ENCODE measurements at places on chromosomes 2 and 18. TPM values are rescaled to one million over a fixed set of nuclear protein-coding genes. Genes with fewer than 3 reads are reported as not detected.

Gene MYO3B
- 0.05 TPM for total RNA-seq

Gene ALLC
- not detected for total RNA-seq

Gene PPP1R1C
- total RNA-seq = not detected

Gene TLX2
- total RNA-seq = 0.44 TPM

Gene HTR2B
- total RNA-seq = not detected

Gene ADD2
- 14.2 TPM for total RNA-seq

- no peaks in the 10 kb centered on the region for H3K4me1 ChIP-seq
- peaks cover 15% of the 10 kb centered on the region for H3K27me3 ChIP-seq
- H3K36me3 ChIP-seq = no peaks in the 10 kb centered on the region
- H3K27ac ChIP-seq = no peak overlapping the region
- H3K4me3 ChIP-seq = no peak overlapping the region
Observed at GRCh38 chr2:109538546-109538945, 75.2 kb downstream of the SEPTIN10 start.

- no peak for DNase-seq
- no peak overlapping the region for H3K27ac ChIP-seq
- no peaks in the 10 kb centered on the region for H3K27me3 ChIP-seq
- H3K4me1 ChIP-seq = no peaks in the 10 kb centered on the region
- no peak overlapping the region for H3K4me3 ChIP-seq
Observed at GRCh38 chr18:42839408-42839807, 276.1 kb downstream of the RIT2 start.

DNA sequence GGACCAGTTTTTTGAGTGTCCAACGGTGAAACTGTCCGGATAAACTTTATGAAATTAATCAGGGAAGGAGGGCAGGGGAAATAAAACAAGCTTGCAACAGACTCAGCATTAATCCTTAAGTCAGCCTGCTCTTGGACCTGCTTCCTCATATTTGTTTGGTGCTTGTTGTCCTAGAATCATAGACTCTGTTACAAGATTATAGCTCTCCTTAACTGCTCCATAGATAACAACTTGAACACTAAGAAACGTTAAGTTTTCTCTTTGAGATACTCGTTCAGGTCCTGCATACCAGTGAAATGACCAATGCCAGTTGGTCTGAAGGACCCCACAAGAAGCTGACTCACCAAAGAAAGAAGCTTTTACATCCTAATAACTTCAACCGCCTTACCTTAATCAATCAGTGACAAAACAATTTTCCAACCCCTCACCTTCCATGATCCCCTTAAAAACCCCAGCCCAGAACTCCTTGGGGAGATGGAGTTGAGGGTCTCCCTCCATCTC lies 493.2 kb downstream of the PID1 start:
- H3K4me1 ChIP-seq = no peaks in the 10 kb centered on the region
- H3K27ac ChIP-seq = no peak overlapping the region
- H3K27me3 ChIP-seq = no peaks in the 10 kb centered on the region
- no peaks in the 10 kb centered on the region for H3K36me3 ChIP-seq

DNA sequence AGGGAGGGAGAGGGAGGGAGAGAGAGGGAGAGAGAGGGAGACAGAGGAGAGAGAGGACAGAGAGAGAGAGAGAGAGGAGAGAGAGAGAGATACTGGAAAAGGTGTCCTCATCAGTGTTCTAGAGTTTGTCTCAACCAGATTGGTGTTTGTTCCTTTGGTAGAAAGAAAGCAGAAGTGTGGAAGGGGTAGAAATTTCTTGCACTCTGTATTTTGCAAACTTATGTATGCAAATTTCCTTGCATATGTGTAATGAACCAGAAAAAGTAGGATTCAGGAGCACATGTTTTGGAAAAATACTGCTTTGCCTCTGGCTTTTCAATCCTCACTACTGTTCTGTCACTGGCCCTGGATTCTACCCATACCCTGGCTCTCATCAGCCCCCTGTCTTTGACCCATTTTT lies 1.1 kb upstream of the SP140 start:
- peaks cover 79% of the 10 kb centered on the region for H3K4me1 ChIP-seq
- peak overlapping the region; percentile 80 for H3K4me3 ChIP-seq
- DNase-seq = no peak
- peak overlapping the region; percentile 90 for H3K27ac ChIP-seq
- peaks cover 32% of the 10 kb centered on the region for H3K36me3 ChIP-seq
- no peaks in the 10 kb centered on the region for H3K27me3 ChIP-seq

DNA sequence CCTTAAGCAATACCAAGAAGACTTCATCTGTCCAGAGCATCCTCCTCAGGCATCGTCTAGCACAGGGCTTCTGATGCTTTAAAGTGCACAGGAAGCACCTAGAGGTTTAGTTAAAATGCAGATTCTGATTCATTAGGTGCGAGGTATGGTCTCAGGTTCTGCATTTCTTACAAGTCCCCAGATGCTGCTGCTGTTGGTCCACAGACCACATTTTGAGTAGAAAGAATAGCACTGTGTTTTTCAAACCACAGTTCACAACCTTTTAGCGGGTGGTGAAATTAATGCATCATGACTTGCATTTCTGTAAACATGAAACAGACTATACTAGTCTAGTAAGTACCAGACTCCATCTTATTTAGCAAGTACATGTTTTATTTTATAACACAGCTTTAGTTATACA lies 134.6 kb downstream of the TMEFF2 start:
- peaks cover 11% of the 10 kb centered on the region for H3K27me3 ChIP-seq
- no peak overlapping the region for H3K27ac ChIP-seq
- no peaks in the 10 kb centered on the region for H3K4me1 ChIP-seq
- no peak overlapping the region for H3K4me3 ChIP-seq
- DNase-seq = no peak

DNA sequence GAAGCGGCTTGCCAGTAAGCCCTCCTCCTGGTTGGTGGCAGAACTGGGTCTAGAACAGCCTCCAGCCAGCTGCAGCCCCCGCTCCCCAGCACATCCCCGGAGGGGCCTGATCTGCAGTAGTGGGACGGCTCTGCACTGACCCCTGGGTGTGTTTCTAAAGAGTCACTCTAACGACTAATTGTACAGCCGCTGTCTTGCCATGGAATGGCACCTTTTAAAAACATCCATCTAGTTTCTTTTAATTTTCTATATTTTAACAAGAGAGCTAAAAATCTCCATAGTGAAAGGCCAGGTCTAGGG lies 82.0 kb downstream of the MTCL1 start:
- peaks cover 7% of the 10 kb centered on the region for H3K4me1 ChIP-seq
- H3K4me3 ChIP-seq = no peak overlapping the region
- H3K36me3 ChIP-seq = no peaks in the 10 kb centered on the region
- no peak overlapping the region for H3K27ac ChIP-seq

DNA sequence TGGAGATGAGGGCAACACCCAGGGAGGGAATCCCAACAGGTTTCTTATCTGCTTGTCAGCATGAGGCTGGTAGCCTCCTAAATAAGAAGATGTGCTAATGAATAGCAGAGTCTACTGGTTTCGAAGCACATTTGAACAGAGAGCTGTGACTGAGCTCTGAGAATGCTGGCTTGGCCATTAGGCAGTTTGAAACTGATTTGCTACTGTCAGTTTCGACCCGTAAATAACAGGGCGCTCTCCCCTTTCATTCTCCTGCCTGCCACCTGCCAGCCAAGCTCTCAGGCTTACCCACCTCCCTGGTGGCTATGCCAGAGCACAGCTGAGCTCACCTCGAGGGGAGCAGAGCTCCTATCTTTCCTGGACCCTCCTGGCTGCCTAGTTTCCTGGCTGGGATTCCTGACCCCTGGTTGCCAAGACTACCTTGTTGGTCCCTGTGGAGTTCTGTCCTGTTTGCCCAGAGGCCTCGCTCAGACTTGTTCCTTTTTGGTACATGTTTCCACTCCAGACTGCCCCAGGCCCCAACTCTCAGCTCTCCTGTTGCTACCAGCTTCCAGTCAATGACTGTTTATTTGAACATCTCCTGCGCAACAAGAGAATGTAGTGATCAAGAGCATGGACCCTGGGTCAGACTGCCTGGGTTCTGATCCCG lies 102.3 kb upstream of the ALPP start:
- no peak overlapping the region for H3K27ac ChIP-seq
- H3K4me1 ChIP-seq = peaks cover 6% of the 10 kb centered on the region
- DNase-seq = no peak
- H3K4me3 ChIP-seq = no peak overlapping the region
- H3K27me3 ChIP-seq = no peaks in the 10 kb centered on the region
- peaks cover 7% of the 10 kb centered on the region for H3K36me3 ChIP-seq

GRCh38 chr2:47486841-47487497 lies 84.0 kb downstream of the MSH2 start:
- H3K4me3 ChIP-seq = no peak overlapping the region
- peak overlapping the region; percentile 77 for H3K27ac ChIP-seq
- no peaks in the 10 kb centered on the region for H3K27me3 ChIP-seq
- peaks cover 21% of the 10 kb centered on the region for H3K4me1 ChIP-seq
- DNase-seq = peak; percentile 47
- peaks cover 41% of the 10 kb centered on the region for H3K36me3 ChIP-seq

DNA sequence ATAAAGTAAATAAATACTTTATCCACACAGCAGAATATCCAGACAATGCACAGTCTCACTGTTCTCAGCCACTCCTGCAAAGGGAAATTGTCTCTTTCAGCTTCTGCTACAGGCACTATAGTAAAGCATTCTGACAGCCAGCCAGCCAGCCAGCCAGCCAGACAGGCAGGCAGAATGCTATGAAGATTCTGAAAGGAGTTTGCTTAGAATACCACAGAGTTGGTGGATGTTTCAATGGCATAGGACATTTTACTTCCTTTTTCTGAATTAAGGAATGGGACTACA lies 116.1 kb upstream of the CYP26B1 start:
- no peaks in the 10 kb centered on the region for H3K36me3 ChIP-seq
- no peaks in the 10 kb centered on the region for H3K27me3 ChIP-seq
- no peaks in the 10 kb centered on the region for H3K4me1 ChIP-seq
- no peak overlapping the region for H3K4me3 ChIP-seq

- no peaks in the 10 kb centered on the region for H3K4me1 ChIP-seq
- no peak overlapping the region for H3K27ac ChIP-seq
- no peaks in the 10 kb centered on the region for H3K36me3 ChIP-seq
- no peak overlapping the region for H3K4me3 ChIP-seq
- H3K27me3 ChIP-seq = no peaks in the 10 kb centered on the region
Observed at GRCh38 chr18:71873695-71874094, 670.4 kb downstream of the CBLN2 start.

DNA sequence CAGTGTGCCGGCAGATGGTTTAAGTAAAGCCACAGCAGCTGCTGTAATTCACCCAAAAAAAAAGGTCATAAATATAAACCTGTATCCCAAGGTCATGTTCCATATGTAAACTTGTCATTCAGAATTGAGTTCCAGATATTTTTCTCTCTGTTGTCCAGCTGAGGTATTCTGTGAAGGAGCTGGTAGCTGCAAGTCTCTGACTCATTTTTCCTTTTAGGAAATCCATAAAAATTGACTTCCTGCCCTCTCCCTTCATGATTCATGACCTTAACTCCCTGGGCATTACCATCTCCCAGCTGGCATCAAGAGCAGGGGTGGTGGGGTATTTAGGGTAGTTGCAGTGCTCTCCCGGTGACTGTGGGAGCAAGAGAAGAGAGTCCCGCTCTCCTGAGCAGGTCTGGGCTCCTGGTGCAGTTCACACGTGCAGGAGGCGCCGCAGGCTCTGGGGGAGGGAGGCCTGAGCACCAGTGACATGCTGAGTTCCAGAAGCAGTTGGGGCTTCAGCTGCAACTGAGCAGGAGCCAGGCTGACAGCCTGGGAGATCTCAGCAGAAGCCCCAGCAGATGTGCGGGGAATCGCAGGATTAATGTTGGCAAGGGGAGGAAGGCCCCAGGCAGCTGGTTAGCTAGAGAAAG lies 192.6 kb downstream of the MGAT5 start:
- H3K4me3 ChIP-seq = no peak overlapping the region
- no peaks in the 10 kb centered on the region for H3K36me3 ChIP-seq
- DNase-seq = no peak
- no peaks in the 10 kb centered on the region for H3K4me1 ChIP-seq
- H3K27ac ChIP-seq = no peak overlapping the region
- H3K27me3 ChIP-seq = no peaks in the 10 kb centered on the region

DNA sequence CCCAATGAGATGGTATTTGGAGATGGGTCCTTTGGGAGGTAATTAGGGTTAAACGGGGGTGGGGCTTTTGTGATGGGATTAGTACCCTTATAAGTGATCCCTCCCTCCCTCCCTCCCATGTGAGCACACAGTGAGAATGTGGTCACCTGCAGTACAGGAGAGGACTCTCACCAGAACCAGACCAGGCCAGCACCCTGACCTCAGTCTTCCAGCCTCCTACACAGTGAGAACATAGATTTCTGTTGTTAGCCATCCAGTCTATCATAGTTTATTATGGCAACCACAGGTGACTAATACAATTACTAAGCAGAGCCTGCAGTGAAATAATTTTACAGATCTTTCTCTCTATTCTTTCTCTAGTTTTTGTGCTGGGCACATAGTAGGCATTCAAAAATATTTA lies 137.7 kb upstream of the PKDCC start:
- H3K36me3 ChIP-seq = no peaks in the 10 kb centered on the region
- H3K4me1 ChIP-seq = peaks cover 4% of the 10 kb centered on the region
- no peak overlapping the region for H3K4me3 ChIP-seq

DNA sequence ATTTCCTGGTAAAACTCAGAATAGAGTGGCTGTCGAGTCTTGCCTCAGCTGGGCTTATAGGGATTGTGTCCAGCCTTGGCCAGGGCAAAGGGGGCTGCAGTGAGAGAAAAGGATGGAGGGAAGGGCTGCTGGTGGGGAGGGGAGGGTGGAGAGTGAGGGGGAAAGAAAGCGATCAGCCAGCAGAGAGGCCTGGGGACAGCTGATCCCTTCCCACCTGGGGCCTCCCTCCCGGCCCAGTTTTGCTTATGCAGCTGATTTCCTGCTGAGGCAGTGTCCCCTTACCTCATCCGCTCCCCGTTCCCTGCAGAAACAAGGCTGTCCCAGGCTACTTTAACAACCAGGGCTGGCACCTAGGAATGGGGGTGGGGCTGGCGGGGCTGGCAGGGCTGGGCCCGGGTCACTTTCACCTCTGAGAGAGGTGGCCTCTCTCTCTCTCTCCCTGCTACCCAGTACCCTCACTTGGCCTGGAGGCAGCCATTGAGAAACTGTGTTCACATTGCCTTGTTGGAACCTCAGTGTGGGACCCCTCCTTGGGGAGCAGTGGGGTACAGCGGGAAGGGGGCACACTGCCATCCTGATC lies 12.2 kb upstream of the GMPPA start:
- H3K27ac ChIP-seq = no peak overlapping the region
- H3K27me3 ChIP-seq = peaks cover 41% of the 10 kb centered on the region
- H3K36me3 ChIP-seq = no peaks in the 10 kb centered on the region
- peaks cover 2% of the 10 kb centered on the region for H3K4me1 ChIP-seq

GRCh38 chr2:201715459-201715858 lies 17.0 kb upstream of the MPP4 start:
- DNase-seq = no peak
- H3K27ac ChIP-seq = no peak overlapping the region
- H3K4me3 ChIP-seq = no peak overlapping the region
- peaks cover 26% of the 10 kb centered on the region for H3K36me3 ChIP-seq
- H3K4me1 ChIP-seq = no peaks in the 10 kb centered on the region

GRCh38 chr18:25144820-25145219 lies 207.1 kb downstream of the ZNF521 start:
- no peaks in the 10 kb centered on the region for H3K36me3 ChIP-seq
- H3K27ac ChIP-seq = no peak overlapping the region
- no peaks in the 10 kb centered on the region for H3K27me3 ChIP-seq
- DNase-seq = no peak

DNA sequence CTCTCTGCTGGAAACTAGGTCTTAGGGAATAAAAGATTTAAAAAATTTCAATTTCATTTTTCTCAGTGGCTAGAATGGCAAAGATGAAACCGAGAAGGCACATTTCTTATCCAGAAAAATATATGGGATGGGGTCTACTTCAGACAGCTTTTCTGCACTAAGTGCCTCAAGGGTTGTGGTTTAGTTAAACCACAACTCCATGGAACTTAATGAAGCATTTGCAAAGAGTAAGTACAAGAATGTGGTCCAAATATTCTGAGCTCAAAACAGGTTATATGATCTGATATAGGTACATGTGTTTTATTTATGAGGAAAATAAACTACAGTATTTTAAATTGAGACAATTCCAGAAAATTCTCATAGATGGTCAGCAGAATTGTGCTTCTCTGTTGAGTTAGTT lies 101.8 kb upstream of the FZD5 start:
- H3K27me3 ChIP-seq = no peaks in the 10 kb centered on the region
- H3K4me3 ChIP-seq = no peak overlapping the region
- no peaks in the 10 kb centered on the region for H3K36me3 ChIP-seq
- H3K4me1 ChIP-seq = no peaks in the 10 kb centered on the region
- H3K27ac ChIP-seq = no peak overlapping the region

Measured in activated CD8-positive, alpha-beta T cell treated with anti-CD3 and anti-CD28 coated beads, Interleukin-2, amount 10 ng/mL, durations not matched to agents 7 days and 5 days (primary cell).